Colonic mucosa (tissue), 4 donors: ENCODE measurements at places on chromosomes 13 and 19. TPM values are rescaled to one million over a fixed set of nuclear protein-coding genes. Genes with fewer than 3 reads are reported as not detected.
A peak's percentile ranks its signal among the peaks of the same experiment; 100 is the strongest.

GRCh38 chr19:10416083-10416379 lies 4.3 kb upstream of the PDE4A start:
- DNase-seq: no peak
- peaks cover 7% of the 10 kb centered on the region for H3K4me1 ChIP-seq

The ANO8 gene
- 8.9 TPM for total RNA-seq

GRCh38 chr13:40550130-40550529 lies 116.3 kb downstream of the FOXO1 start:
- no peak overlapping the region for H3K27ac ChIP-seq
- no peak overlapping the region for H3K4me3 ChIP-seq
- no peak for DNase-seq

DNA sequence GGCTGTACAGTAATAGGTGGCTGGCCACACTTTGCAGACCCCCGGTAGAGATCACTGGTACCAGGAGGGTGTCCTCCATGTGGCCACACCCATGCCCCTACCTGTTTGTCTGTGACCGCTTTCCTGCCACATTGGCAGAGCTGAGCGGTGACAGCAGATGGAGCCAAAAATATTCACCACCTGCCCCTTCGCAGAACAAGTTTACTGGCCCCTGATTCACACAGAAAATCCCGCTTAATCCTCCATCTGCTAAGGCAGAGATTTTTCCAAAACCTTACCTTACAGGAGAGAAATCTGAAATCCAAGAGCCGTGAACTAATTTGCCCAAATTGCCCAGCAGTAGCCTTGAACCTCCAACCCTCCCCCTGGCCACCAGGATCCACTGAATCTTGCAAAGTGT lies 52.1 kb downstream of the MYO9B start:
- no peaks in the 10 kb centered on the region for H3K27me3 ChIP-seq
- H3K4me3 ChIP-seq: no peak overlapping the region
- DNase-seq: no peak
- H3K36me3 ChIP-seq: no peaks in the 10 kb centered on the region

- H3K36me3 ChIP-seq: no peaks in the 10 kb centered on the region
- no peaks in the 10 kb centered on the region for H3K4me1 ChIP-seq
- DNase-seq: no peak
- H3K27me3 ChIP-seq: no peaks in the 10 kb centered on the region
These were observed 4.4 kb upstream of the INTS6 start for GRCh38 chr13:51457086-51457815.

GRCh38 chr13:62096652-62097051 lies 681.0 kb upstream of the PCDH20 start:
- no peaks in the 10 kb centered on the region for H3K36me3 ChIP-seq
- H3K4me3 ChIP-seq: no peak overlapping the region
- no peak for DNase-seq

GRCh38 chr19:50203281-50204080 lies at the start of gene MYH14:
Gene MYH14, plus strand, starts transcription at chr19:50203622. Its CDS starts 6,744 bp downstream, at chr19:50210366.
- DNase-seq: peak; percentile 91
- no peaks in the 10 kb centered on the region for H3K4me1 ChIP-seq
- H3K27ac ChIP-seq: peak within 1 kb of the TSS; percentile 88
- no peaks in the 10 kb centered on the region for H3K36me3 ChIP-seq
- peaks cover 11% of the 10 kb centered on the region for H3K27me3 ChIP-seq
- H3K4me3 ChIP-seq: peak within 1 kb of the TSS; percentile 46

GRCh38 chr13:38412266-38412665 lies 62.6 kb downstream of the UFM1 start:
- no peak overlapping the region for H3K27ac ChIP-seq
- no peak overlapping the region for H3K4me3 ChIP-seq
- DNase-seq: no peak
- H3K27me3 ChIP-seq: no peaks in the 10 kb centered on the region
- no peaks in the 10 kb centered on the region for H3K36me3 ChIP-seq
- H3K4me1 ChIP-seq: no peaks in the 10 kb centered on the region

- H3K27me3 ChIP-seq: no peaks in the 10 kb centered on the region
- H3K36me3 ChIP-seq: no peaks in the 10 kb centered on the region
- H3K4me1 ChIP-seq: no peaks in the 10 kb centered on the region
These were observed 716.0 kb upstream of the PCDH9 start for GRCh38 chr13:67946131-67946530.

DNA sequence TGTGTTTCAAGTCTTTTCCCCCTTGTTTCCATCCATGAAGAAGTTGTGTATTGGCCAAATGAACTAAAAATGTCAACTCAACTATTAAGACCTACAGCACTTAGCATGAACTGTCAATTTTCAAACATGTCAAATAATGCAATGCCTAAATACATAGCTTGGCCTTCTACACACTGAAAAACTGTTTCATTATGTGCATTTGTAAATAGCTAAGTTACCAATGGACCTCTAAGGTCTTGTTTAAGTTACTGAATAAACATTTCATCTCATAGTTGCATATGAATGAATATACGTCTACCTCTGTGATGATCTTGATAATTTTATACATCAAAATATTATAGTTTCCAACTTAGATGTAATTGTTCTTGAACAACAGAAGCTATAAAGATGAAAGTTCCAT lies 744.5 kb downstream of the EFNB2 start:
- H3K27me3 ChIP-seq: no peaks in the 10 kb centered on the region
- no peak overlapping the region for H3K27ac ChIP-seq
- H3K4me3 ChIP-seq: no peak overlapping the region

- H3K36me3 ChIP-seq: no peaks in the 10 kb centered on the region
- H3K4me1 ChIP-seq: no peaks in the 10 kb centered on the region
- H3K27me3 ChIP-seq: no peaks in the 10 kb centered on the region
- DNase-seq: no peak
These were observed 35.4 kb downstream of the WDFY2 start for GRCh38 chr13:51619614-51620013.

DNA sequence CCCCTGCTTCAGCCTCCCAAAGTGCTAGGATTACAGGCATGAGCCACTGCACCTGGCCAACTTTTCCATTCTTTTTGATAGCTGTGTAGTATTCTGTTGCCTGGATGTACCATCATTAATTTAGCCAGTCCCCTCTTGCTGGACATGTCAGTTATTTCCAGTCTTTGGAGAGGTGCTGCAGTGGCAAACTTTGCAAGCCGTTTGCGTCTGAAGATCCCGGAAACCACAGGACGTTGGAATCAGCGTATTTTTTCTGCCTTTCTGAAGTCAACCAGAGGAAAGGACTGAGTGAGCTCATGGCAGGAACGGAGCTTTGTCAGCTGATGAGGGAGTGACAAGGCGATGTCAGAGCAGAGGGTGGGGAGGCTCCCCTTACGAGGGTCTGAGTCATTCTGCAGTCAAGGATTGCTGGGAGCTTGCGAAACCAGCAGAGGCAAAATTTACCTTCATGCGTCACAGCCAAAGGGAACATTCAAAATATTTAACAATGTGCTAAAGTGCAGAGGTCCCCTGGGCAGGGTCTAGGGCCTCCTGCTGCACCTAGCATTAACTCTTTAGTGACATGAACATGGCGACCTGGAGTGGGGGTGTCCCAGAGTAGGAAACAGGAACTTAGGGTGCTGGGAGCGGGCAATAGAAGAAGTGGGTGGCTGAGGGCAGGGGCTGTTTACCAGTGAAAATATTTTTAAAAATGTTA lies 5.6 kb downstream of the C5AR1 start:
- H3K4me3 ChIP-seq: no peak overlapping the region
- peak; percentile 38 for DNase-seq
- H3K36me3 ChIP-seq: no peaks in the 10 kb centered on the region
- no peak overlapping the region for H3K27ac ChIP-seq
- no peaks in the 10 kb centered on the region for H3K4me1 ChIP-seq

DNA sequence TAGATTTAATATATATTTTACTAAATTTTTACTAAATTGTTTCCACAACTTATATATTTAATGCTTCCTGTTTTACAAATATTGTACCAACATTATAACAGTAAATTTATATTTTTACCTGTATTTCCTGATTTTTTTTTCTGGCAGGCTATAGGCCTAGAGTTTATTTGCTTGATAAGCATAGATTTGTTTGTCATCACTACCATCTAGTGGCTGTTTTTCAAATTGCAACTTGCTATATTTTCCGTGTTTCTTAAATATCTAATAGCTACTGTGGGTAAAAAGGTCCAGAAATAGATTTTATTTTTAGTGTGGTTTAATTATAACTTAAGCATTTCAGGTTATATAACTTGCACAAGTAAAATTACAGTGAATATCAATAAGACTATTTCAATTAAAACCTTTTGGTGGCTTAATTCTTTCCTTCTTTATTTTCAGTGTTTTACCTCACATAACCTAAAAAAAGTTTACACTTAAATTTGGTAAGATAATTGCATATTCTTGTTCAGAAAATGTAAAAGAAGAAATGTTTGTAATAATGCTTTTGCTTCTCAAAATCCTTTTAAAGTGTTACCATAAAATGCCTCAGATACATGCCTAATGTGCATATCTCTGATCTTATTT lies 60.6 kb downstream of the NDFIP2 start:
- no peak for DNase-seq
- no peak overlapping the region for H3K27ac ChIP-seq
- H3K4me3 ChIP-seq: no peak overlapping the region
- H3K27me3 ChIP-seq: no peaks in the 10 kb centered on the region

The PRR36 gene
- total RNA-seq: 0.37 TPM

DNA sequence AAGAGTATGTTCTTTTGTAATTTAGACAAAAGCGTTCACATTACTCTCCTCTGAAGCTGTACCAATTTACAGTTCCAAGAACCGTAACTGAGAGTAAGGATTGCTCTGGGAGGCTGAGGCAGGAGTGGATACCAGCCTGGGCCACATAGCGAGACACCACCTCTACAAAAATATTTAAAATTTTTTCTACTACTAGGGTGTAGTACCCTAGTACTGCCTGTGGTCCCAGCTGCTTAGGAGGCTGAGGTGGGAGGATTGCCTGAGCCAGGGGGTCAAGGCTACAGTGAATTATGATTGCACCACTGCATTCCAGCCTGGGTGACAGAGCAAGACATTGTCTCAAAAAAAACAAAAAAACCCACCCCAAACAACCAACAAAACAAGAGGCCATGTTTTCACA lies 12.1 kb upstream of the CYP2A6 start:
- no peaks in the 10 kb centered on the region for H3K27me3 ChIP-seq
- no peak for DNase-seq
- no peak overlapping the region for H3K27ac ChIP-seq

- H3K27ac ChIP-seq: no peak overlapping the region
- no peak overlapping the region for H3K4me3 ChIP-seq
- DNase-seq: no peak
- H3K27me3 ChIP-seq: no peaks in the 10 kb centered on the region
- no peaks in the 10 kb centered on the region for H3K4me1 ChIP-seq
- no peaks in the 10 kb centered on the region for H3K36me3 ChIP-seq
These were observed 899.8 kb upstream of the MIR17HG start for GRCh38 chr13:90447734-90448101.

DNA sequence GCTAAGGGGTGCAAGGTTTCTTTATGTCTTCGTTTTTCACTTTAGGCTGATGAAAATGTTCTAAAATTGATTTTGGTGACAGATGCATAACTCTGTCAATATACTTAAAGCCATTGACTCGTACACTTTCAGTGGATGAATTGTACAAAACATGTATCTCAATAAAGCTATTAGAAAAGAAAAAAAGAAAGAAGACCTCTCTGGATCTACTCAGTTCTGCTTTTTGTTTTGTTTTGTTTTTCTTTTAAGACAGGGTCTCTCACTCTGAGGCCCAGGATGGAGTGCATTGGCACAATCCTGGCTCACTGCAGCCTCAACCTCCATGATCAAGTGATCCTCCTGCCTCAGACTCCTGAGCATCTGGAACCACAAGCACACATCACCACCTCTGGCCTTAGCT lies 3.5 kb downstream of the SIGLEC5 start:
- H3K36me3 ChIP-seq: no peaks in the 10 kb centered on the region
- no peak overlapping the region for H3K27ac ChIP-seq
- H3K4me1 ChIP-seq: no peaks in the 10 kb centered on the region
- H3K4me3 ChIP-seq: no peak overlapping the region
- H3K27me3 ChIP-seq: no peaks in the 10 kb centered on the region

The RABAC1 gene
- 197 TPM for total RNA-seq
